T-helper 17 cell (primary cell): ENCODE measurements at places on chromosomes 2 and 18. TPM values are rescaled to one million over a fixed set of nuclear protein-coding genes. Genes with fewer than 3 reads are reported as not detected.

DNA sequence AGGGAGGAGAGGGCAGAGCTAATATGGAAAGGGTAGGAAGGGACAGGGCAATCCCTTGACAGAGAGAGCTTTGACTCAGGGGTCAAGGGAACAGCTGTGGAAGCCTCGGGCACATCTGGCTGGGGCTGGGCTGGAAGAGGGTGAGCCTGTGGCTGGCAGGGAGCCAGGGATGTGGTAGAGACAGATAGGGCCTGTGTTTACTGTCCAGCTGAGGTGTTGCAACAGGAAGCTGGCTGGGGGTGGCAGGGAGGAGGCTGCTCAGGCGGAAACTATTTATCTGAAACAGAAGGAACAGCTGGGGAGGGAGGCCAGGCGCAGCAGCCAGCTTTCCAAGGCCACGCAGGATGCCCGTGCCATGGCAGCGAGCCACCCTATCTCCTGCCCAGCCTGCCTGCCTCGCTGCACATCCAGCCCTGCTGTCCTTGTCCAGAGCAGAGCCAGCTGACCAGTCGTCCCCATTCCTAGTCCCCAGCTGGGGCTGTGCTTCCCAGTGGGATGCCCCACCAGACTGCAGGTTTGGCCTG is 264.7 kb downstream of the CYP26B1 start:
- DNase-seq, result no peak

GRCh38 chr18:58541789-58542425 is 87.0 kb downstream of the ALPK2 start:
- no peak for DNase-seq

DNA sequence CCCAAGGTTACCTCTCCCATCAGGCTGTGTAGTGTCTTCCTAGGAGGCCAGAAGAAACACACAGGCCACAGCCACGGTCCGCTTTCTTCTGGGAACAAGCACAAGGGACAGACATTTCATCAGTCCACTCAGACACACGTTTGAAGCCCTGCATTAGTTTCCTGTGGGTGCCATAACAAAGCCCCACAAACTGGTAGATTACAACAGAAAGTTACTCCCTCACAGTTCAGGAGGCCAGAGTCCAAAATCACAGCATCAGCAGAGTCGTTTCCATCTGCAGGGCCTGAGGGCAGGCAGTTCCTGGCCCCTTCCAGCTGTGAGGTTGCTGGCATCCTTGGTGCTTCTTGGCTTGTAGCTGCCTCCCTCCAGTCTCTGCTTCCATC is 8.8 kb upstream of the PRLH start:
- DNase-seq, result no peak

DNA sequence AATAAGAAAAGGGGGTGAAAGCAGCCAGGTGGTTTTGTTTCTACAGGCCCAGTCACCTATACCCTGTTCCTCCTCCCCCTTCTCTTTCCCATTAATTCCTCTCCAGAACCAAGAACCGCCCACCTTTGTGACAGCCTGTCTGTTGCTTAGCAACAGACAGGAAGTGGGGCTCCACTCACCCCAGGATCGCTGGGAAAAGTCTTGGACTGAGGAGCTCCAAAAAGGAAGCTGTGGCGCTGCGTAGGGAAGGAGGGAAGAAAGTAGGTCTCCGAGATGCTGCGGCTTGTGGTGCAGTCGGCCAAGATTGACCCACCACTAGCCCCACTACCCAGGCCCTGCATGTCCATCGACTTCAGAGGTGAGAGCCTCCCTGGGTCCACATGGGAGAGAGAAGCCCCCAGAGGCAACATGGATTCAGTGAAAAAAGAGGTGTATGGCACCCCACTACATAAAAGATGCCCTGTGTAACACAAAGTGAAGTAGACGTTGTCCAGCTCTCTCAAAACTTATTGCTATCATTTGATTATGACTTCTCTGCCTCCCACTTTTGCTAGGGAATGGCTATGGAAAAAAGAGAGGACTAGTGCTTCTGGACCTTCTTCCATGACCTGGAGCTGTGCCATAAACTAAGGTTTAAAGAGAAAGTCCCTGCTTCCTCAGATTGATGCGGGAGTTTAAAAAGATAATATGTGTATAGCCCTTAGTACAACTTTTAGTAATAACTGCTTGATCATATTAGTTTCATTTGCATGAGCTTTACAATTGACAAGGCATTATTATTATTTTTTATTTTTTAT is at the start of gene FER1L5:
Gene FER1L5 (plus strand): TSS at position 201 of the 797 bp plus-strand sequence. CDS start 73 bp downstream, at position 274.
- DNase-seq, result no peak

LBX2 gene
- 0.26 TPM for total RNA-seq
